ENCODE measurements at places on chromosomes 6 and 20. TPM values are rescaled to one million over a fixed set of nuclear protein-coding genes. Genes with fewer than 3 reads are reported as not detected.

The RHAG gene
- total RNA-seq, result not detected

The METTL24 gene
- total RNA-seq, result 0.27 TPM

The ETV7 gene
- total RNA-seq, result 3.1 TPM

The NQO2 gene
- 12.8 TPM for total RNA-seq

The RIN2 gene
- total RNA-seq, result not detected

The SOX12 gene
- 13.3 TPM for total RNA-seq

The VARS1 gene
- 176 TPM for total RNA-seq

The PKHD1 gene
- total RNA-seq, result not detected

The EMILIN3 gene
- total RNA-seq, result not detected

The GSTA1 gene
- total RNA-seq, result not detected

The SHLD1 gene
- 6.2 TPM for total RNA-seq

The ECT2L gene
- total RNA-seq, result not detected

The NOP56 gene
- 970 TPM for total RNA-seq

The TRIM15 gene
- total RNA-seq, result 0.29 TPM

Measured in activated naive CD8-positive, alpha-beta T cell treated with anti-CD3 and anti-CD28 coated beads for 36 hours (primary cell).